ENCODE measurements at places on chromosomes 11 and 22.

DNA sequence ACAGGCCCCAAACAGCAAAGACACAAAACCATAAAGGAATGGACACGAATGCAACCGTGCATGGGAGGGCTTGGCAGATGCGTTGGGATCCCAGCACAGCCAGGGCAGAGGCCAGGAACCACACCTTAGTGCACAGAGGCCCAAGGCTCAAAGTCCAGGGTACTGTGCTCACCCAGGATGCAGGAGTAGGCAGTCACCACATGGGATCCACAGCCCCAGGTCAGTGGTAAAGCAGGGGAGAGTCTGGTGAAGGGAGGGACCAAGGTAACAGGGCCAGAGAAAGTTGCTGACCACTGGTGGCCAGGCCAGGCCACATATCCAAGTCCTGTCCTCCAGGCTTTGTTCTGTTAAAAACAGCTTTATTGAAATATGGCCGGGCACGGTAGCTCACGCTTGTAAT, 6.5 kb upstream of the CERK start:
- DNase-seq = no peak

DNA sequence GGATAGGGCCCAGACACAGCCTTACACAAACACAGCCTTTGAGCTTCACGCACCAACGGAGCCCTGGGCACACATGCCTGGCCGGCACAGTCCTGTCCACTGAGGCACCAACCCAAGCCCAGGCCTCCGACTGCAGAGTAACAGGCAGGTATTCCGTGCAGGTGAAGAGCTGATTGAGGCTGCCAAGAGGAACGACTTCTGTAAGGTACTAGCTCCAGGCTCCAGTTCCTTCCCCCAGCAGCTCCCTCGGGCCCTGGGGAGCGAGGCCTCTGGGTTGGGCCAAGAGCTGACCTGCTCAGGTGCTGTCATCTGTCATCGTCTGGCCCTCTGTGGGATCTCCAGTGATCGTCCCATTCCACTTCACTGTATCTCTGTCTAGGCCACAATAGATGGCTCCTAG, 3.2 kb upstream of the MDK start:
- DNase-seq = no peak

DNA sequence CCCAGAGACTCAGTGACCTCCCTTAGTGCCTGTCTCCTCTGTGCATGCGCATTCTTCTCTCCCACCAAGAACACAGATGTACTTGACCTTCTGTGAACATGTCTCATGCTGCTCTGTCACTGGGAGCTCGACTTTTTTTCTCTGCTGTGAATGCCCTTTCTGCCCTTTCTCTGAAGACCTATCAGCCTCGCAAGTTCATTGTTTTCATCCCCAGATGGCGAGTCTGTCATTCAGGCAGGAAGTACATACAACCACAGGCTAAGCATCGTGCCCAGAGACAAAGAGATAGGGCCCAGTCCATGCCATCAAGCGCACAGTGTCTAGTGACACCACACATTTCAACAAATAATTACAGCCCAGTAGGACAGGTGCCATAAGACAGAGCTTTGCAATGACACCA, 50.4 kb upstream of the RAB1B start:
- DNase-seq = no peak

DNA sequence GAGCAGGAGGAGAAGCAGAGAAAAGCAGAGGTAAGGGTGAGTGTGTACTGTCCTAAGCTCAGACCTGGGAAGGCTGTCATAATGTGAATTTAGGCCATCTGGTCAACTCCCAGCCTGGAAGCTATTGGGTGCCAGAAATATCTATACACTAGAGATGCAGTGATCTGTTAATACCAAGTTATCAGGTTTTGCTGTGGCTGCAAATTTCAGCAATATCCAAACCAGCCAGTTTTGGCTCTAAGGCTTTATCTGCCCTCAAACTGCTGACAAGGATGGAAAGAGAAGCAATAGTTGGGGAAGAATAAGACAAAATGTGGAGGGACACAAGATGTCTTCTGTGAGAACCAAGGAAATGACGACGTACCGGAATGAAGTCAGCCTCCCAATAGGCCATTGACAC, 62.9 kb downstream of the CYB5R2 start:
- no peak for DNase-seq

GRCh38 chr11:110338684-110339083, 42.3 kb upstream of the RDX start:
- no peak for DNase-seq

GRCh38 chr11:1877211-1878136, 14.2 kb downstream of the PRR33 start:
- no peak for DNase-seq

DNA sequence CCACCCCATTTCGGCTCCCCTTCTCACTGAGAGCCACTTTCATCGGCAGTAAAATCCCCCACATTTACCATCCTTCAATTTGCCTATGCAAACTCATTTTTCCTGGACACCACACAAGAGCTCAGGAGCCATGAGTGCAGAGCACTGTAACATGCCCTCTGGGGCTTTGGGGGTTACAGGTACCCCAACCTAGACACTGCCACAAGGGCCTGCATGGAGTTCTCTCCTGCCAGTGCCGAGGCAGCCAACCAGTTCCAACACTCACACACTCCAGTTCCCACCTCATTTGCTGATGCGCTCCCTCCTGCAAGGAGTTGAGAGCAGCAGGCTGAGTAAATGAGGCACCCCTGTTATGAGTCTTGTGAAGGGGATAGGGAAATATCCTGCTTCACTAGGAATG, 76.1 kb downstream of the SMCO4 start:
- DNase-seq = no peak

Data from Jurkat, Clone E6-1 (cell line).